ENCODE measurements at places on chromosomes 2 and 18. TPM values are rescaled to one million over a fixed set of nuclear protein-coding genes. Genes with fewer than 3 reads are reported as not detected.

DNA sequence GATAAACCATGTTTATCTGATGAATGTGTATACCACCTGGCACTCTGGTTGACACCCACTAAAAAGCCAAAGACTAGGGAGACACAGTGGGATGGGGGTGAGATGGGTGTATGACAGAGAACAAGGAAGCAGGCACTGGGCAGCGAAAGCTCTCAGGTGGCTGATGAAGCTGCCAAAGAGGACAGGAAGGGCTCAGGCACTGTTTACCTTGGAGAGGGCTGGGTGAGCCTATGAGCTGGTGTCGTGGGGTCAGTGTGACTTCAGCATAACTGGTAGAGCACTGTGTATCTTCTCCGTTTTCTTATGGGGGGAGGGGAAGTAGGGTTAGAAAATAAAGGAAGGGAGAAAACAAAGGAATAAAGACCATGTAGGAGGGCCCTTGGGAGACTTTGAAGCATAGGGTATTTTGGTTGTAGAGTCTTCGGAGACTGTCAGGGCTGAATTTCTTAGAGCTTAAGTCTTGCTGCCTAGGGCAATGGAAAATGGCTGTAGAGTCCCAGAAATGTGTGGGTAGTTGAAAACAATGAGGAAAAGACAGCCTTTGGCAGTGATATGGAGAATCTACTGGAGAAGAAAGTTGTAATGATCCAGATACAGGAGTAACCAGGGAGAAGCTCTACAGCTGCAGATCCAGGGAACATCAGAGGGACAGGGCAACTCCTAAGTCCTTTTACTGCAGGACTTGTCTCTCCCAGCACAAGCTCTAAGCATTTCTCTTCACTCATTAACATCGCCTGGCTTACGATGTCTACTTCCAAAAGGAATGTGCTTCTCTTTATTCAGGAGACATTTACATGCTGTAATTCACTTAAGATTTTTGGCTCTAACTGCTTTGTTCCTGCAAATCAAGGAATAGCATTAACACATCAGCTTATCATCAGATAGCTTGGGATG is 120.0 kb downstream of the AQP4 start:
- H3K27ac ChIP-seq = no peak overlapping the region
- DNase-seq = no peak
- H3K36me3 ChIP-seq = no peaks in the 10 kb centered on the region
- H3K27me3 ChIP-seq = no peaks in the 10 kb centered on the region

DNA sequence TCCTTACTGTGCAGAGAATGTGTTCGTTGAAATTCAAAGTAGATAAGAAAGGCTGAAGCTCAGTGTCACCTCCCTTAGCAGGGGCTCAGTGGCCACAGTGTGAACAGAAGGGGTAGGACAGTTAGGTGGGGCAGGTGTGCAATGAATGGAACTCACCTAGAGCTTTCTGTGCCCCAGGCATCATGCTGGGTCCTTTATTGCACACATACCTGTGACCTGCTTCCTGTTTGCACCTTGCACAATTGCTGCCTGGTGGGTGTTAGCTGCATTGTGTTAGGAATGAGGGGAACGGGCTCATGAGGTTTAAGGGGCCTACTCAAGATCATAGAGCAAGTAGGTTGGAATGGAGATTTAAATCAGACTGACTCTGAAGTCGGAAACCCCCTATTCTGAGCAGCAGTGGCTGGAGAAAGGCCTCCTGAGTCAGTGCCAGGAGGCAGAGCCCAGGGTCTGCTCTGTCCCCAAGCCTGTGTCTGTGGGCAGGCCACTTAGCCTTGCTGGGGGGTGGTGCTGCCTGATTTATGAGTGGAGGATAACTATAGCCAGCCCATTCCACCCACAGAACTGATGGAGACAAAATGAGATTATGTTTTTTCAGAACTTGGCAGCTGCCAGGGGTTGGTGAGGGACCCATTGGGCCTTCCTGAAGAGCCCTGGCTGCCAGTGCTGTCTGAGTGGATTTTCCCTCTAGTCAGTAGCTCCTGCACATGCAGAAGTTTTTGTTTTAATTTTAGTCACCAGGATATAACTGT is 76.2 kb downstream of the NPAS2 start:
- H3K36me3 ChIP-seq = no peaks in the 10 kb centered on the region
- peaks cover 11% of the 10 kb centered on the region for H3K27me3 ChIP-seq
- H3K27ac ChIP-seq = no peak overlapping the region
- no peaks in the 10 kb centered on the region for H3K4me1 ChIP-seq
- DNase-seq = no peak
- H3K4me3 ChIP-seq = no peak overlapping the region

DNA sequence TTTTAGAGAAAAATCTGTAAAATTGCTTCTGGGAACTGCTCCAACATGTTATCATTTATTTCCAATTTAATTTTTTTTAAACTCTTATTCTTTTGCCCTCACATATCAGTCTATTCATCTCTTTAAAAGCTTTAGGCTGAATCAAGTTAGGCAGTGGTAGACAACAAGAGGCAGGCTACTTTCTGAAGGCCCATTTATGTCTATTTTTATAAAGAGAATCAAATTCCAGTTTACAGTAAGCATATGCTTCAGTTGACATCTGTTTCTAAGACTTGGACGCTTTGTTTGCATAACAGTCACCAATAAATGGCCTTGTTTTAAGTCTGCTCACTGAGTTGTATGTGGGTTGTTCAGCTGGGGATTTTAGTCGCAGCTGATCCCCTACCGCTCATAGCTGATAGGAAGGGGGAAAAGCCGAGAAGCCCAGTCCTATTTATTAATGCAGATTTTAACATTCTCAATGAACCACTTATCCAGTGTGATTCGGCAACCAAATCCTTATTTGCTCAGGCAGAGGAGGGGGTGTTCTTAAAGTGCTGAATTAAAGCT is 260.4 kb upstream of the SIX3 start:
- peaks cover 29% of the 10 kb centered on the region for H3K4me1 ChIP-seq

DNA sequence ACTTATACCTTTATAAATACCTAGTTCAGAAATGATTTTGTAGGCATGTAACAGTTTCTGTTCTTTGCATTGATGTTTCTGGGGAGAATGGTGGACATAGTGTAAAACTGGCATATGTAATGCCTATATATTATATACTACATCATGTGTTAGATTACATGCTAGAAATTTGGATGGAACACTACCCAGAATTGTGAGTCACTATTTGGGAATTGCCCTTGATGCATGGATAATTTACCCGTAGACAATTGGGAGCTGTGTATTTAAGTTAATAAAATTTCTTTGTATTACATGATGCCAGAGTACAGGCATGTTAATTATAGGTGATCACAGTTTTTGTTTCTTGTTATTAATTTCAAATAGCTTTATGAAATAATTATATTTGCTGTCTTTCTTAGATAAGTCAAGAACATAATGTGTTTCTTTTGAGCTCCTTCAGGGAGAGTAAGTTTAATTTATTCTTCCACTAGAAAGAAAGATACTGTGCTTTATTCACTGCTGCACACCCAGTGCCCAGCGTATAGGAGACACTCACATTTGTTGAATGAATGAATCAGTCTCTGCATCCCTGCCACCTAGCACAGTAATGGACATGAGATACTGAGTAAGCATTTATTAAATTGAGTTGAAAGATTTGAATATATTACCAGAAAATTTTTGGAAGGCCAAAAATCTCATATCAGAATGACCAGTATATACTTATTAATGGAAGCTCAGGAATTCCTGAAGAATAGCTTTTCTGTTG is 16.9 kb downstream of the ACSL3 start:
- peaks cover 17% of the 10 kb centered on the region for H3K4me1 ChIP-seq
- H3K27me3 ChIP-seq = no peaks in the 10 kb centered on the region
- no peak for DNase-seq
- H3K27ac ChIP-seq = no peak overlapping the region
- no peaks in the 10 kb centered on the region for H3K36me3 ChIP-seq

DNA sequence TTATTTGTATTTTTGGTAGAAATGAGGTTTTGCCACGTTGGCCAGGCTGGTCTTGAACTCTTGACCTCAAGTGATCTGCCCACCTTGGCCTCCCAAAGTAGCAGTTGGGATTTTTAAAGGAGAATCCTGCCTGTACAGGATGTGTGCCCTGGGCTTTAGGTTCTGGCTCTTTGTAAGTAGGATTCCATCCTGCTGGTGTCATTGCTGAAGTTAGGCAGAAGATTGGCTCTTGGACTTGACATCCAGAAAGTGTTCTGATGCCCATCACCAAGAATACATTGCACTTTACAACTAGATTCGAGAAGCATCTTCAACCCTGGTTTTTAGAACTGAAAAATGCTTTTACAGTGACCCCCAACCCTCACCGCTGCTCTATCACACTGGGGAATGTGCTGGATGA is 4.4 kb upstream of the TWIST2 start:
- H3K4me3 ChIP-seq = no peak overlapping the region
- peaks cover 4% of the 10 kb centered on the region for H3K4me1 ChIP-seq
- no peak for DNase-seq
- H3K27ac ChIP-seq = no peak overlapping the region
- no peaks in the 10 kb centered on the region for H3K36me3 ChIP-seq

GRCh38 chr2:181005326-181005655 is 24.9 kb downstream of the UBE2E3 start:
- H3K27me3 ChIP-seq = no peaks in the 10 kb centered on the region
- peaks cover 20% of the 10 kb centered on the region for H3K4me1 ChIP-seq
- no peak overlapping the region for H3K27ac ChIP-seq

- no peak overlapping the region for H3K4me3 ChIP-seq
- no peak for DNase-seq
- H3K36me3 ChIP-seq = no peaks in the 10 kb centered on the region
- no peak overlapping the region for H3K27ac ChIP-seq
Measured at GRCh38 chr2:195038153-195038552, 618.9 kb upstream of the SLC39A10 start.

DNA sequence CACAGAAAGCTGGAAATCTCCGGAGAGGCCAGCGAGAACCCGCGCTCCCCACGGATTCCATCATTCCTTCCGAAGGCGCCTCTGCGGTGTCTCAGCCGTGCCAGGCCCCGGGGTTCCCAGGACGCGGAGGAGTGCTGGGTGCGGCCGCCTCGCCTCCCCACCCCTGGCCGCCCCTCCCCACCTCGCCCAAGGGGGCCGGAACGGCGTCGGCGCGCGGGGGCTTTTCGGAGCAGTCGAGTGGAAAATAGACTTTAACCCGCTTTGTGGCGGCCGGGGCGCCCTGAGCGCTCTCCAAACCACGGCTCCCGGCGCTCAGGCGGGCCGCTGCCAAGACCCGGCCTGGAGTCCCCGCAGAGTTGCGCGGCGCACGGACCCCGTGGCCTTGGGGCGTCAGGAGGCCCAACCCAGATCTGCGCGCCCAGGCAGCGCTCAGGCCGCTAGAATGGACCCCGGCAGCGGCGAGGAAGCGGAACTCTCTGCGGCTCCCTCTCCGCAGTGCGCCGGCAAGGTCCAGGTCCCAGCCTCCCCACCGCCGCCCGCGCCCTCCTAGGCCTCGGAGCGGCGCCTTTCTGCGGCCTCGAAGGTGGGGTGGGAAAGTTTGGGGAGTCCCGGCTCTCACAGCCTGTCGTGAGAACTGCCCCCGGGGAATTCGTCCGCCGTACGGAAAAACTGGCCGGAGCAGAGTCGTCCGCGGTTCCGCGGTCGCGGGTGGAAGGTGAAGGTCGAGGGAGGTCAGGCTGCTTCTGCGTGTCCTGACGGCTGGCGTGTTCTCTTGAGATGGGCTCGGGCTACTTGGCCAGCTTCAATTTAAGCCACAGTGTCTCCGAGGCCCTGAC is 1.2 kb upstream of the EMX1 start:
- no peak for DNase-seq
- peaks cover 19% of the 10 kb centered on the region for H3K4me1 ChIP-seq
- H3K27ac ChIP-seq = no peak overlapping the region
- H3K4me3 ChIP-seq = peak overlapping the region; percentile 68
- H3K27me3 ChIP-seq = peaks cover 89% of the 10 kb centered on the region

- no peak overlapping the region for H3K4me3 ChIP-seq
- no peak overlapping the region for H3K27ac ChIP-seq
- no peak for DNase-seq
- H3K4me1 ChIP-seq = no peaks in the 10 kb centered on the region
- no peaks in the 10 kb centered on the region for H3K27me3 ChIP-seq
- H3K36me3 ChIP-seq = peaks cover 3% of the 10 kb centered on the region
Measured at GRCh38 chr2:19098467-19099160, 259.8 kb downstream of the OSR1 start.

GRCh38 chr2:240204431-240205276 is 64.2 kb upstream of the OTOS start:
- no peak overlapping the region for H3K27ac ChIP-seq
- no peaks in the 10 kb centered on the region for H3K36me3 ChIP-seq
- H3K27me3 ChIP-seq = peaks cover 23% of the 10 kb centered on the region
- no peak for DNase-seq
- H3K4me1 ChIP-seq = peaks cover 14% of the 10 kb centered on the region

DNA sequence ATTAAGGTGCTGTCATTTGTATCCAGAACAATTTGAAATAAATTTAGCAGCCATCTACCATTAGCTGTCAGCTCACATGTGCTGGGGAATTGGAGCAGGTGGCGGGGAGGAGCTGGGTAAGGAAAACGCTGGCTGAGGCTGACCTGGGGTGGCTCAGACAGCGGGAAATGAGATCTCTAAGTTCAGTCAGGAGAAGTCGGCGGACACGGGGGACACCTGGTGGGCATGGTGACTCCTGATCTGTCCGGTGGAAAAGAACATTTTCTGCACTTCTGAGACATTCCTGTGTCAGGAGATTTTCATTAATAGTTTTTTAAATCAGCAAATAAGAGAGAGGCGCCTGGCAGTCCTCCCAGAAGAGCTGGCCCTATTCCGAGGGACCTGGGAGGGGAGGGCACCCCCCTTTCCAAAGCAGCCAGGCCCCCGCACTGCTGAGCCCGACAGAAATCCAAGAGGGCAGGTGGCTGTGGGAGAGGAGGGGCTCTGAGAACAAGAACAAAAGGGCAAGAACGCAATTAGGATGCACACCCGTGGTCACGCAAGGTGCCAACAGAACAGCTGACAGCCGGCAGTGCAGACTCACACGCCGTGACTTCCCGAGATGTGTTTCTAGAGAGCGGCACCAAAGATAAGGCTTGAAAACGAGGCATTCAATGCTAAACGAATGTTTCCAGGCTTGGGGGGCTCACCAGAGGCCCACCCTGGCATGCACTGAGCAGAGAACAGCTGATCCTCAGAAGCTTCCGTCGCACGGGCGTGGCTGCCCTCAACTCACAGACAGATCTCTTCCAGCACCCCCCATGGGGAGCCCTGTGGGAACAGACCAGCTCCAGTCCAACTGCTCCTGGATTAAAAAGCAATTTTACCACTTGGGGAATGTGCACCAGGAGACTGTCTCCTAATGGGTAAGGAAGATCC is 26.4 kb downstream of the SLC66A2 start:
- no peaks in the 10 kb centered on the region for H3K4me1 ChIP-seq
- peak overlapping the region; percentile 12 for H3K27ac ChIP-seq
- H3K27me3 ChIP-seq = no peaks in the 10 kb centered on the region

- no peak for DNase-seq
- H3K36me3 ChIP-seq = no peaks in the 10 kb centered on the region
- H3K4me3 ChIP-seq = no peak overlapping the region
- H3K27me3 ChIP-seq = no peaks in the 10 kb centered on the region
- peaks cover 35% of the 10 kb centered on the region for H3K4me1 ChIP-seq
Measured at GRCh38 chr2:43155851-43156411, 70.5 kb downstream of the ZFP36L2 start.

SERPINB2 gene
- total RNA-seq = 1.00 TPM

HOXD4 gene
- total RNA-seq = 0.67 TPM

B3GNT7 gene
- 7.0 TPM for total RNA-seq

SATB2 gene
- total RNA-seq = 4.0 TPM

ATP6V1B1 gene
- 0.66 TPM for total RNA-seq

CHPF gene
- 78.1 TPM for total RNA-seq
